ENCODE measurements at places on chromosomes 4 and X. TPM values are rescaled to one million over a fixed set of nuclear protein-coding genes. Genes with fewer than 3 reads are reported as not detected.

Gene ACOT9
- polyA plus RNA-seq: 44.0 TPM

Gene SCML1
- polyA plus RNA-seq: 6.5 TPM

Gene ATP6AP2
- 113 TPM for polyA plus RNA-seq

Gene VCX
- not detected for polyA plus RNA-seq

Gene ETDA
- polyA plus RNA-seq: not detected

Gene ATP1B4
- not detected for polyA plus RNA-seq

Gene TENM3
- 0.14 TPM for polyA plus RNA-seq

Gene TKTL2
- not detected for polyA plus RNA-seq

Gene BGN
- 148 TPM for polyA plus RNA-seq

Gene MPC1L
- polyA plus RNA-seq: not detected

Gene PFKFB1
- 0.14 TPM for polyA plus RNA-seq

Gene TRIML2
- 0.07 TPM for polyA plus RNA-seq

Gene TNIP3
- 59.2 TPM for polyA plus RNA-seq

Gene HPGD
- 19.8 TPM for polyA plus RNA-seq

Gene SMPX
- polyA plus RNA-seq: not detected

Gene CENPU
- 11.7 TPM for polyA plus RNA-seq

Gene EDA
- 1.5 TPM for polyA plus RNA-seq

Gene GAGE12H
- polyA plus RNA-seq: not detected

Gene MGAT4D
- polyA plus RNA-seq: 0.12 TPM

Gene SORBS2
- 14.4 TPM for polyA plus RNA-seq

Gene HELT
- polyA plus RNA-seq: 0.09 TPM

Gene GAGE10
- polyA plus RNA-seq: not detected

Gene GAB1
- polyA plus RNA-seq: 6.4 TPM

Gene AKAP14
- polyA plus RNA-seq: 10.4 TPM

Gene SHISA3
- polyA plus RNA-seq: 1.8 TPM

Gene GDI1
- polyA plus RNA-seq: 116 TPM

Gene MAGEC1
- polyA plus RNA-seq: not detected

Gene NEXMIF
- 0.08 TPM for polyA plus RNA-seq

Gene RPS6KA6
- 0.61 TPM for polyA plus RNA-seq

Gene PROM1
- 12.4 TPM for polyA plus RNA-seq

Gene MSL3
- polyA plus RNA-seq: 32.6 TPM
